ENCODE measurements at places on chromosomes 2 and 18. TPM values are rescaled to one million over a fixed set of nuclear protein-coding genes. Genes with fewer than 3 reads are reported as not detected.

HOXD12 gene
- total RNA-seq, result not detected

TUBA4B gene
- not detected for total RNA-seq

ICOS gene
- total RNA-seq, result not detected

FBXO36 gene
- 6.5 TPM for total RNA-seq

GALNT3 gene
- total RNA-seq, result 1.2 TPM

KIDINS220 gene
- total RNA-seq, result 109 TPM

CRYGC gene
- not detected for total RNA-seq

PARD6G gene
- 1.6 TPM for total RNA-seq

FBXO48 gene
- 1.3 TPM for total RNA-seq

LIPG gene
- 0.32 TPM for total RNA-seq

ERFE gene
- 3.7 TPM for total RNA-seq

CCT4 gene
- 122 TPM for total RNA-seq

C2orf78 gene
- not detected for total RNA-seq

Data from articular chondrocyte of knee joint (primary cell).